Bronchial smooth muscle cell (primary cell): ENCODE measurements at places on chromosomes 3 and 15. TPM values are rescaled to one million over a fixed set of nuclear protein-coding genes. Genes with fewer than 3 reads are reported as not detected.

Gene LRTM1
- not detected in 2 replicates for total RNA-seq

Gene ECE2
- total RNA-seq = not detected in 2 replicates

Gene DUOXA2
- total RNA-seq = not detected in 2 replicates

Gene SELENOS
- 50.9 and 65.6 TPM in 2 replicates for total RNA-seq

Gene SLC12A1
- total RNA-seq = under 0.01 TPM in 1 of 2 replicates, not detected in the other

Gene LRRIQ4
- not detected in 2 replicates for total RNA-seq

Gene CACNA2D3
- 0.16 TPM in 1 of 2 replicates, not detected in the other for total RNA-seq

Gene PLSCR2
- 0.32 TPM in 1 of 2 replicates, not detected in the other for total RNA-seq

Gene BLM
- 0.60 and 1.1 TPM in 2 replicates for total RNA-seq
